Globus pallidus (tissue), 1 donor: ENCODE measurements at places on chromosomes 3 and 15.

GRCh38 chr3:94967196-94967595 is 904.3 kb downstream of the NSUN3 start:
- no peak for DNase-seq

- DNase-seq = no peak
These were observed 159.9 kb downstream of the MAGI1 start for GRCh38 chr3:65878831-65879230.

DNA sequence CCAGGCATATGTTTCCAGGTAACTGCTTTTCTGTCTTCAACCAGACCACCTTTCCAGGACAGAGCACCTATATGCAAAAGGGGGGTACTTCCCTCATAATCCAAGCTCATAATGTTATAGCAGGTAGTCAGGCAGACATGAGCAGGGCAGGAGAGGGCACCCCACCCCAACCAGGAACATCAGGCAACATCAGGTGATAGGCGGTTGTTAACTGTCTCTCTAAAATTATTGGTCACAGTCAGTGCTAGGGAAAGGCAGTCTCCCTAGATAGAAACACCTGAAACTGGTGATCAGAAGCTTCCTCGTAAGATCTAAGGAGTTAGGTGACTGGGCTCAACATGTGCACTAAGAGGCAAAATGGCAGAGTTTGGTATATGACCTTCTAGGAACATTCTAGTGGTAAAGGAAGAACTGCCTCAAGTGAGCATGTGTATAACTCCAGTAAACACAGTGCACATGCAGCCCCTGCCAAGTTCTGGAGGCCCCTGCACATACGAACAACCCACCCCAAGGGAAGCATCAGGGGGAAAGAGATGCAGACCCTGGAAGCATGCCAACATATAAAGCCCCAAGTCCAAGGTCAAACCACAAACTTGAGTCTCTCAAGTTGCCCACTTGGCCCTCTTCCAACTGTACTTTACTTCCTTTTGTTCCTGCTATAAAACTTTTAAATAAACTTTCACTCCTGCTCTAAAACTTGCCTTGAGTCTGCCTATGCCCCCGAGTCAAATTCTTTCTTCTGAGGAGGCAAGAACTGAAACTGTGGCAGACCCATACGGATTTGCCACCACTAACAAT is 270.9 kb downstream of the ULK4 start:
- DNase-seq = no peak

DNA sequence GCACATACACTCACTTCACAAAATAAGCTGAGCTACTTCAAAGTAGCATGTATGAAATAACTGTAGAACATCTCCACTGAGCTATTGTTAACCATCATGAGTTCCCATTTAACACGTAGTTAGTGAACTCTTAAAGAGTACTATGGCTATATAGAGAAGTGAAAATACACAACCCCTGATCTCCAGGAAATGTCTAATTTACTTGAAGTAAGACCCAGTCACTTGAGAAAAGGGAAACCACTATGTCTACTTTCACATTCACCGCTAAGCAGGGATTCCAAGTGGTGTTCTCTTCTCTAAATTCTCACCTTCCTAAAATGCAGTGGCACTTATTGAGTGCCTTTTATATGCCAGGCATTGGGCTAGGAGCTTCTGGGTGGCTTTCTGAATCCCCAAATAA is 35.0 kb upstream of the COLQ start:
- DNase-seq = peak; percentile 59

- no peak for DNase-seq
These were observed 7.0 kb downstream of the EIF2B5 start for GRCh38 chr3:184142199-184142598.

GRCh38 chr15:26974120-26974780 is 3.3 kb downstream of the GABRG3 start:
- no peak for DNase-seq

- DNase-seq = no peak
These were observed 63.6 kb downstream of the MDFIC2 start for GRCh38 chr3:70248856-70249255.

- no peak for DNase-seq
These were observed 34.8 kb downstream of the IGF1R start for GRCh38 chr15:98682992-98683701.

DNA sequence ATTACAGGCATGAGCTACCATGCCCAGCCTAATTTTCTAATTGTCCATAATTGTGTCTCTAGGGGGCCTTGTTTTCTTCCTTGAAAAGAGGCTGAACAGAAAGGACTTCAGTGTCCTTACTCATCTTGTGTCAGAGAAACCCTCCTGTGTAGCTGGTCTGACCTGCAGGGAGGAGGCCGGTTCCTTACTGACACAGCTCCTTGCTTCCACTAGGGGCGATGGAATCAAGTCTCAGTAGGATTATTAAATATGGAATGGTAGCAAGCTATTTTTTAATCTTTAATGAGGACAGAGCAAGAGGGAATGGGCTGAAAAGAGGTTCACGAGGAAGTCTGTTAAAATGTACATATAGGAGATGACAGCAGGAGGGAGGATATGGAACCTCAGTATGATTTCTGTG is 8.6 kb downstream of the LPCAT4 start:
- no peak for DNase-seq

DNA sequence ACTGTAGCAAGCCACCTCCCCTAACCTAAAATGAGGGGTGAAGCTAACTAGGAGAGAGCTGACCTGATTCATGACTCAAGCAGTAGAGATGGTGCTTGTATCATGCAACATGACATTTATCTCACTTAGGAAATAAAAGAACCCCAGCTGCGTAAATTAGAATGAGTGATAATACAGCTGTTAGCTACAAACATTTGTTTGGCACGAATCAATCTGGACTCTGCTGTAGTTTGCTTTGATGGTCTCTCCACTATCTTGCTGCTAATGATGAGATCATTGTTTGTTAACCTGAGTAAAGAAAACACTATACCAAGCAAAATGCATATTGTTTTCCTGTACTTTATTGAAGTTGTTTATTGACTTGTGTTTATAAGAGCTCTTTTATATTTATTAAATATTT is 92.6 kb downstream of the ALDH1A2 start:
- no peak for DNase-seq

- no peak for DNase-seq
These were observed 78.5 kb upstream of the BCL6 start for GRCh38 chr3:187823746-187824145.

- no peak for DNase-seq
These were observed 133.4 kb upstream of the UBE3A start for GRCh38 chr15:25572191-25572590.

DNA sequence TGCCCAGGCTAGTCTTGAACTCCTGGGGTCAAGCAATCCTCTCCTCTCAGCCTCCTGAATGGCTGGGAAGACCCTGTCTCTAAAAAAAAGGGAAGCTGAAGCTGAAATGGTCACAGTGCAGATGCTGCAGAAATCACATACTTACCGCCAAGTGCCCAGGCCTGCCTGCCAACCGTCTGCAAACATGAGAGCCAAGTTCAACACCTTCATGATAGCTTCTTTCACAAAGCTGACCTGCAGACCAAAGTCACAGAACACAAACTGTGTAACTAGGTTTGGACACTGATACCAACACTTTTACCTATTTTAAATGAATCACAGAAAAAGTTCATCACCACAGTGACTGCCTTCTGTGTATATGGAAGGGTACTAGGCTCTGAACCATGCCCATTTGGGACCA is 22.8 kb upstream of the CYFIP1 start:
- DNase-seq = no peak

DNA sequence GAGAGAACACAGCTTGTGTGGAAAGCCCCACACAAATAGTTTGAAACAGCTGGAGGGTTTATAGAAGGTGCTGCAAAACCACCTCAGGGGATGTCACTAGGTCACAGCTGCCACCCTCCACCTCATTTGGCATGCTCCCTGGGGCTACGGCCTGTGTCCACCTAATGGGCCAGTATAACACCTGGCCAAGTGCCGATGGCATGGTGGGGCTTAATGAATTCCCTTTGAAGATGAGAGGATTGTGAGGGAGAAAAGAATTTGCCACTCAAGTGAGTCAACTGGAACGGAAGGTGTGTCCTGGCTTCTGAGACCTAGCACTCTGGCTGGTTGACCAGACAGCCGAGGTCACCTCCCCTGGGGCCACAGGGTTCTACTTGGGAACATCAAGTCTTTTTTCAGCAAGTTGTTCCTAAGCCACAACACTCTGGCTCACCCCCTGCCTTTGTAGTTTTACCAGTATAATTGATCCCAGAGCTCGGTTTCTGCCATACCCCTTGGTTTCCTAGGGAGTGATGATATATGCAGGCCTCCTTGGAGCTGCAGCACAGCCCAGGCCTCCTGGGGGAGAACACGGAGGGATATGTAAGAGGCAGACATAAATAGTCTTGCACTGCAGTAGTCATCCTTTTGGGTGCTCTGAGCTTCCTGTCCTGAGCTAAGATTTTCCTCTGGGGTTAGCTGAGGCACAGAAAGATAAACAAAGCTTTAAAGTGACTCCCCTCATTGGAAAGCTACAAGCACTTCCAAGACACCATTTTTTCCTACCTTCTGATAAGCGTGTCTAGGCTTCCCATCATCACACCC is 178.2 kb upstream of the LPP start:
- no peak for DNase-seq

GRCh38 chr15:66593219-66593780 is 27.5 kb upstream of the LCTL start:
- DNase-seq = no peak

- peak; percentile 1 for DNase-seq
These were observed 121.4 kb downstream of the VGLL3 start for GRCh38 chr3:86869566-86869965.

DNA sequence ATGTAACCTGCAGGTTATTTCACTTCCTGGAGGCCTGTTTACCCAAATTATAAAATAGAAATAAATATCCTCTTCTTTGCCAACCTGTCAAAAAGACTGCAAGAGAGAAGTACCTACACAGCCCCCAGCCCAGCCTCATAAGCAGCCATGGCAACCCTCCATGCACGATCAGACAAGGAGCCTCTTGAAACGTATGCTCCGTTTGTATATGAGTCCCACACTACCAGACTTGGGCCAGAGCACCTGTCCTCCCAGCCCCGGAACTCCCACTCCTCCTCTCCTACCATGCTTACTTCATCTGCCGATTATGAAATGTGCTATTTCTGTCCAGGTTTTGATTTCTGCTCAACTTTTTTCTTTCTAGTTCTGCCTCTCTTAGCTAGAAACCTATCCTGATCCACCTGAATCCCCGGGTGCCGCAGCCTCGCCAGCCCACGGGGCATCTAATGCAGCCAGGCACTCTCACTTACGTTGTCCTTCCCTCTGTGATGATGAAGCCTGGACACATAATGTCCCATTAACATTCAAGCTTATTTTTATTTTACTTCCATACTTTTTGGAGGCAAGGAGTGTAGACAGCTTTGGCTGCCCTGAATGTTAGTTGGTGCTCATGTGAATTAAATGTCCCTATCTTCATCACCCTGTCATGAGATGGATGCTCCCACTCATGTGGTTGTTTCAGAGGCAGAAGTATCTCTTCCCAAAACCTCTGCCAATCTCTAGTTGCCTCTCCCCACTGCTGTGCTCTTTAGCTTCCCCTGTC is 73.8 kb downstream of the MB21D2 start:
- no peak for DNase-seq

GRCh38 chr3:128281461-128282367 is 128.4 kb downstream of the EEFSEC start:
- no peak for DNase-seq

GRCh38 chr15:84955089-84955848 is 26.4 kb upstream of the PDE8A start:
- peak; percentile 87 for DNase-seq

DNA sequence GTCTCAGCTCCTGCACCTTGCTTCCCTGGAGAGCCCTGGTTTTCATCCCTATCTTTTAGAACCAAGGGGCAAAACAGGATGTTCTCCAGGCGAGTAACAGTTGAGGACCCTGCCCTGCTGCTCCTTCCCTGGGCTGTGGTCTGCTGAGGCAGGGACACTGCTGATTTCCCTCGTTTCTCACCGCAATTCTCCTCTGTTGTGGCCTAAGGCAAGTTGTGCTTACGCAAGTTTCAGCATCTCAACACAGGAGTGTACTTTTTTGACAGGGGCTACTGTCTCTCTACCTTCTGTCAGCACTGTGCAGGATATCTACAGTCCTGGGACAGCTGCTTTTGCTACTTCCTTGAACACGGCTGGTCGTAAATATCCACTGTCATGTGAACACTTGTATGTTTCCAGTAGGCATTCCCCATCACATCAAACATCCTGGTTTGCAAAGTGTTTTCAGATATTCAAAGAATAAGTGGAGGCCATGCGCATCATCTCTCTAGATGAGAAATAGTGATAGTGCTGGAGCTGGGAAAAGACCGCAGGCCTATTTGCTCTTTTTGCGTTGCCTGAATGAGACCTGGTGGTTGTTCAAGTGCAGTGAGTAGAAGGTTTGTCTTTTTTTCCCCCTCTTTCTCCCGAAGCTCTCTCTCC is 110.1 kb upstream of the PLXNA1 start:
- DNase-seq = no peak

- no peak for DNase-seq
These were observed 145.4 kb downstream of the KLHL25 start for GRCh38 chr15:85649372-85649771.

GRCh38 chr15:54659646-54660045 is 537.1 kb downstream of the RSL24D1 start:
- no peak for DNase-seq

DNA sequence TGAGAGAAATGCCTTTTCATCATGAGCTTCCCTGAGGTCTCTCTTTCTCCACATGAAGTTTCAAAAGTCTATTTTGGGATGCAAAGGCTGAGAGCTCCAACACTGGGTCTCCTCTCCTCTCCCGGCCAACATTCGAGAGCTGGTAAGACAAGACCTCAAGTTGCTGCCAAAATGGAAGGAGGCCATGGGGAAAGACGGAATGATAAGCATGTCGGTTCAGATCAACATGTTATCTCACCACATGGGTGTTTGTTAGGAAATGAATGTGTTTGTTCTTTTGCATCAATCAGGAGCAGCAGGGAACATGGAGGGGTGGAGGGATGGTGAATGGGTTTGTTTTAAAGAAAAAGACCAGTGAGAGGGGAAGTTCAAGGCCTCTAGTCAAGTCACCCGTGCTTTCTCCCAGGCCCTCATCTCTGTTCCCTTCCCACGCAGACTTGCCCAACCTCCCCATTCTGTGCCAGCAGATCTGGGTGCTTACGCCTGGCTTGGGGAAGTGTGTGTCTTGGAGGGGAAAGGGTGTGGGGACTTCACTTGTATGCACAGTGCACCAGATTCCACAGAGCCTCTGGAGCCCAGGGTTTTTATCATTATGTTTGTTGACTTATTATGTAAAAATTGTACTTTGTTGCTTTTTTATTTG is 23.5 kb upstream of the ATP10A start:
- DNase-seq = no peak

- DNase-seq = no peak
These were observed 141.1 kb downstream of the PGPEP1L start for GRCh38 chr15:98866511-98866910.

- DNase-seq = peak; percentile 75
These were observed 228.7 kb downstream of the SLCO3A1 start for GRCh38 chr15:92082006-92082843.

DNA sequence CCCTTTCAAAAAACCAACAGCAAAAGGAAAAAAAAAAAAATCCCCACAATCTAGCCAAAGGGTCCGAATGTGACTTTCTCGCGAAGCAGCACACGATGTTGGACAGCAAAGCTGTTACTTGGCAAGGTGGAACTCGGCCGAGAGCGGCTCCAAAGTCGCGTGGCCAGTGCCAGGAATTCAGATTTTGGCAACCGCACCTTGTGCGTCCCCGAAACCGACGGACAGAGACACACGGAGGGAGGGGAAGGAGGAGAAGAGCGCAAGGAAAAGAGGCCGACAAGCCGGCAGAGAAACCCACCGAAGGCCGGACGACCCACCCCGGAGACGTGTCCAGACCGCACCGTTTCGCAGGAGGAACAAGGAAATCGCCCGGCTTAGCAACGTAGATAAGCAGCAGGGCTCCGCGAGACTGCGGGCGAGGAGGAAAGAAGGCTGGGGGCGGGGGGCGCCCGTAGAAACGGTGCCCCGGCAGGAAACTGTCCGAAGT is 517.3 kb downstream of the MECOM start:
- no peak for DNase-seq
